ENCODE measurements at places on chromosomes 16 and 17.
A peak's percentile ranks its signal among the peaks of the same experiment; 100 is the strongest.

GRCh38 chr17:962670-963069, 16.9 kb downstream of the NXN start:
- peak; percentile 89 for DNase-seq

DNA sequence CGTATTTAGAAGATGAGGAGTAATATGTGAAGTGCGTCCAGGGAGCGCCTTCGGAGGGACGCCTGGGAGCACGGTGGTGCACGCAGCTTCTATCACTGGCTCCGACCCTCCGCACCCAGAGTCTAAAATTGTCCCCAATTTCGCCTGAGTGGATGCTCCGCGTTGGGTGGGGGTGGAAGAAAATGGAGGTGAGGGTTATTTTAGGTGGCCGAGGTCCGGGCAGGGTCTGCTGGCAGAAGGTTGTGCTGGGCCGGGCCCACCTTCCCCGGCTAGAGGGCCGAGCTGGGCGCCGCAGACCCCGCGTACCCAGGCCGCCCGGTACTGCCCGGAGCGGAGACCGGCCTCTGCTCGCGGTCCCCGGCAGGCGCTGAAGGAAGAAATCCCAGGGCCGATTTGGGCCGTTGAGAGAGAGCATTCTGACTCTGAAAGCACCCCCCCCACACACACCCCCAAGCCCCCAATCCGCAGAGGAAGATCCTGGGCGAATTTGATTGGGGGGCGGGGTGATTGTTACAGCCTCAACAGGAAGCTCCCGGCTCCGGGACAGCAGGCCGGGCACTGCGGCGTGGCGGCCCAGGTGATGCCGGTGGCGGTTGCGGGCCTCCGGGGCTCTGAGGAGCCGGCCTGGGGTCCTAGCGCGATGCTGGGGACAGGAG, 3.0 kb downstream of the BAHCC1 start:
- peak; percentile 71 for DNase-seq

GRCh38 chr16:75216576-75216975, 2.2 kb upstream of the CTRB1 start:
- DNase-seq = no peak

GRCh38 chr17:39538866-39539265, 68.9 kb downstream of the NEUROD2 start:
- DNase-seq = no peak

GRCh38 chr16:11009027-11009755, 64.8 kb downstream of the CLEC16A start:
- peak; percentile 58 for DNase-seq

GRCh38 chr16:85788819-85789218, 10.5 kb downstream of the EMC8 start:
- DNase-seq = no peak

DNA sequence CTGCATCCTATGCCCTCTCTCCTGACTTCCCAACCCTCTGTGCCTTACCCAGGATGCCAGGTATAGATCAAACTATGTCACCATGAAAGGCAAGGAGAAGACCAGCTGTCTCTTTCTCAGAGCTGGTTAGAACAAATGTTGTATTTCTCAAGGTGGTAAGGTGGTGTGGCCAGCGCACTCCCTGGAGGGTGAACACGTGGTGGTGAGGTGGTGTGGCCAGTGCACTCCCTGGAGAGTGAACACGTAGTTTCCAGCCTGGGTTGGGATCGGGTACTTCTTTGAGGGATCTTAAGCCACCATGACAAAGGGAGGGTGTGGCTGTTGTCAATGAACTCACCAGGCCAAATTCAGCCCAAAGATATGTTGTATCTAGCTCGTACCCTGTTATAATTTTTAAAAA, 26.8 kb downstream of the KATNIP start:
- no peak for DNase-seq

DNA sequence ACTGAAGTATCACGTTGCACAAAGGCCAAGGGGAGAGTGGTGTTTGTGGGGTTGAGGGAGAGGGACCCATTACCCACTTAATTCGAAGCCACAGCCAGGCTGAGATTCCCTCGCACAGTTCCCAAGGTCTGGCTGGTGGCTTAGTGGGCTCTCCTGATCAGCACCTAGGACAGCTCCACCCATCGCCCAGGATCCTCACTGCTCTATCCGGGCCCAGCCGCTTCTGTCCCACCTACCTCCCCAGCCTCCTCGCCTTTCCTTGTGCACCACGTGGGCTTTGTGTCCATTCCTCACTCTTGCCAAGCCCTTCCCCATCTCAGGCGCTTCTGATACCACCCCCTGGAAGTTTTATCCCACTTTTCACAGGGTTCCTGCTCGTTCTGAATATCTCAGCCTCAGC, 163.5 kb downstream of the CCT6B start:
- peak; percentile 43 for DNase-seq

DNA sequence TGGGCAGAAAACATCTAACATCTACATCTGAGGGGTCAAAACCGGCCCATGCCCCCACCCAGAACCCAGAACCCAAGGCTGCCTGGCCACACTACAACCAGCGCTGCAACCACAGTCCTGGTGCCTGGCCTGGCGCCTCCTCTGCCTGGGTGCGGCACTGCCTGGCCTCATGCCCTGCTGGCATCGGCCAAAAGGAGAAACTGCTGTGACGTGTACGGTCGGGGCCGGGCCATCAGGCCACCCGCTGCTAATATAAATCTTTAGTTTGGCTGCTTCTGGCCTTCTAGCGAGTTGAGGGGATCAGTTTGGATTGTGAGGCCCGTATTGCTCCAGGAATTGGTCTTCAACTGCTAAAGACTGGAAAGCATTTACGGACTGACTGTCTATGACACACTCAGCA, 22.8 kb downstream of the TMEM204 start:
- DNase-seq = no peak

- DNase-seq = no peak
Observed at GRCh38 chr16:80682421-80683070, 121.9 kb downstream of the CDYL2 start.

- no peak for DNase-seq
Observed at GRCh38 chr17:11245187-11245586, 4.2 kb downstream of the SHISA6 start.

GRCh38 chr17:36640836-36641235, 39.5 kb downstream of the MRM1 start:
- DNase-seq = no peak

DNA sequence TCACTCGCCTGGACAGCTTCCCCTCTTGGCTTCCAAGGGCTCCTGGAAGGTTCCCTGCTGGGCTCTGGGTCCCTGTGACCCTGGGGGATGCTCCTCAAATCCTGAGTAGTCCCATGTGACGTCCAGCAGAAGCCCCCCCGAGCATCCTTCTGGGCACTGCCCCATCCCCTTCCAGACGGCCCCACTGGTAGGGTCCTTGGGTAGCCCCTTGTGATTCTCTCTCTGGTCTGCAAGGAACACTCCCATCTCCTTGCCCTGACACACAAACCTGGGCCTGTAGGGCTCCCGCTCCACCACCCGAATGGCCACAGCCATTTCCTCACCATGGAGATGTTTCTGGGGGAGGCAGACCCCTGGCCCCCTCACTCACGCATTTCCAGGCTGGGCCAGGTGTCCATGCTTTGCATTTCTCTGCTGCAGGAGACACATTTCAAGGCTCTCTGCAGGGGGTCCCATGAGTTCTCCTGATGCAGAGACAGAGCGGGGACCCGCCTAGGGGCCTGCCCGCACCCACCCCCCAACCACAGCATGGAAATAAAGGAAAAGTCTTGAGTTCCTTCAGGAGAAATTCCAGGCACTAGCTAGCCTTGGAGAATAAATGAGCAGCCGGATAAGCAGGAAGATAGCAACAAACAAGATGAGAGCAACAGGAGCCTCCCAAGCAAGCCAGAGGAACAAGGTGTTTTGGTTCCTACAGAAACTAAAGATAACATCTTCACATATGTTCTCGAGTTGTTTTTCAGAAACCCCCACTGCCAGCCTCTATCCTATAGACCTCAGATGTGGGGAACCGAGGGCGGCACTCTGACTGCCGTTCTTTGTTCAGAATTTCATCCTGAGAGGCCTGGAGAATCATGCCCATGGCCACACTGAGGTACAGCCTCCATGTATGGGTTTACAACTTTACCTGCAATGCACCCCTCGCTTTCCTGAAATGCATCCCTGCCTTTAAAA, 128.8 kb downstream of the MGAT5B start:
- DNase-seq = no peak

All from HAP-1 (cell line).